ENCODE measurements at places on chromosomes 5 and 9.

- DNase-seq, result no peak
These were observed 20.4 kb downstream of the TENT4A start for GRCh38 chr5:6733411-6734242.

DNA sequence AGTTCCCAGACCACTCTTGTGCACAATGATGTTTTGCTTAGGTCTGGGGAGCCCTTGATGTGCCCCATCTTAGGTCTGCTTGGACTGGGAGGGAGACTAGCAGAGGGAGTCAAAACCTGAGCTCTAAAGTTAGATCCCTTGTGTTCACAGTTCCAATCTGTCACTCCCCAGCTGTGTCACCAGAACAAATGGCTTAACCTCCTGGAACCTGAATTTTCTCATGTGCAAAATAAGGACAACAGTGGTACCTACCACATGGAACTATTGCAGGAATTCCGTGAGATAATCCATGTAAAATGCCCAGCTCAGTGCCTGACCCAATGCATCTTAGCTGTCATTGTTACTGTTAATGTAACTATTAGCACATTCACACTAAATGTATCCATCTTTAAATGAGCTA lies 45.5 kb downstream of the GALNT10 start:
- no peak for DNase-seq

DNA sequence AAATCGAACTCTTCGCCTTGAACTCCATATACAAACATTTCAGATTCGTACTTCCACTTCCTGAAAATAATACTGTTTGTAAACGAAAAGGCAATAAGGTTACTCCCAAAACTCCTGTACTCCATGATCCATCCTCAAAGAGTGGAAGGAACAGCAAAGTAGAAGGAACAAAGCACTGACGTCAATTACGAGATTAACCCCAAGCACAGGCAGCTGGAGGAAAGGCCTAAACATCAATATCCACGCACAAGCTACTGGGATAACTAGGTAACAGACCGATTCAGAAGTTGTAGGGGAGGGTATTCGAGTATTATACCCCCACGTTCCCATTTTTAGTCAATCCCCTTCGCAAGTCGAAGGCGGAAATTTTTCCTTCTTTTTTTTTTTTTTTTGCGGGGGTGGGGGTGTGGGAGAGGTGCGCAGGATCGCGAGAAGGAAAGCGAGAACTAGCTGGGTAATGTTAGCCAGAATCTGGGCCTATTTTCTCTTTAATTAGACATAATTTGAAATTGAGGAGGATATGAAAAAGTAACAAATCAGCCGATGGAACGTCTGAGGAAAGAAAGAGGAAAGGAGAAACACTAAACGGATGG lies 909 bp downstream of the AFF4 start:
- DNase-seq, result peak; percentile 55

- peak; percentile 30 for DNase-seq
These were observed 11.2 kb downstream of the DNAJB5 start for GRCh38 chr9:35000535-35001284.

GRCh38 chr5:154583671-154584177 lies 105.7 kb upstream of the HAND1 start:
- no peak for DNase-seq

GRCh38 chr9:93223260-93224180 lies 39.6 kb downstream of the WNK2 start:
- no peak for DNase-seq

DNA sequence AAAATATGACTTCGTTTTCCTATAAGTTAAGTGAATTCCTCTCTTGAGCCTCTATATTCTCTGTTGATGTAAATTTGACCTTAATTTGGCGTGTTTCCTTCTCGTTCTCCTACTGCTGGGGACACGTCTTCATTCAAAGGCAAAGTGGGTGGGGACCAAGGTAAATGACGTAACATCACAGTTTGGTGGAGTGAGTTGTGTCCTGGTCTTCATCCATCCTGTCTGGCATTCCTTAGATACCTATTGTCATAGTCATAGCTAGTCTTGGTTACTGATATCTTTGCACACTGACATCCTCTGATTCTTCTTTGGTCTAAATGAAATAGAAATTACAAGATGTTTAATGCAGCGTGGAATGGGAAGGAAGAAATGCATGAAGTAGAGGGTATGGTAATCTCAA lies 108.5 kb downstream of the NNT start:
- no peak for DNase-seq

GRCh38 chr9:124054582-124055227 lies 43.1 kb downstream of the LHX2 start:
- peak; percentile 58 for DNase-seq

- DNase-seq, result no peak
These were observed 166.4 kb upstream of the PIK3R1 start for GRCh38 chr5:68049053-68049713.

- no peak for DNase-seq
These were observed 25.4 kb downstream of the CTNND2 start for GRCh38 chr5:11878814-11879213.

- no peak for DNase-seq
These were observed 108.8 kb downstream of the PDE8B start for GRCh38 chr5:77319117-77319804.

DNA sequence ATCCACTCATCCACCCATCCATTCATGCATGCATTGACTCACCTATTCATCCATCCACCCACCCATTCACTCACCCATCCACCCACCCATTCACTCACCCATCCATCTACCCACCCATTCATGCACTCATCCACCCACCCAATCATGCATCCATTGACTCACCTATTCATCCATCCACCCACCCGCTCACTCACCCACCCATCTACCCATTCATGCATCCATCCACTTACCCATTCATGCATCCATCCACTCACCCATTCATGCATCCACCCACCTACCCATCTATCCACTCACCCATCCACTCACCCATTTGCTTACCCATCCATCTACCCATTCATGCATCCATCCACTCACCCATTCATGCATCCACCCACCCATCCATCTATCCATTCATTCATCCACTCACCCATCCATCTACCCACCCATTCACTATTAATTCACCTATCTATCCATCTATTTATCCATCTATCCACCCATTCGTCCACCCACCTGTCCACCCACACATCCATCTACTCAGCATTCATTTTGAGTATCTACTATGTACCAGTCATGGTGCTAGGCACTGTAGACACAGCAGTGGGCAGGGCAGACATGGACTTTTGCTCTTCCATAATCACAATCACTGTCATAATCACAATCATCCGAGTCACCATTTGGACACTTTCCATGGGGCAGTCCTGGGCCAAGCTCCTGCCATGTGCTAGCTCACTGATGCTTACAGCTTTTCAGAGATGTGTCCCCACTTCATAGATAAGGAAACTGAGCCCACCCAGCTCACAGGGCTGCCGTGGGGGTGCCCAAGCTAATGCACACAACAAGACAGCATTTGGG lies 34.4 kb downstream of the HMCN2 start:
- no peak for DNase-seq

GRCh38 chr5:138038826-138039225 lies 5.9 kb upstream of the FAM13B start:
- DNase-seq, result no peak

DNA sequence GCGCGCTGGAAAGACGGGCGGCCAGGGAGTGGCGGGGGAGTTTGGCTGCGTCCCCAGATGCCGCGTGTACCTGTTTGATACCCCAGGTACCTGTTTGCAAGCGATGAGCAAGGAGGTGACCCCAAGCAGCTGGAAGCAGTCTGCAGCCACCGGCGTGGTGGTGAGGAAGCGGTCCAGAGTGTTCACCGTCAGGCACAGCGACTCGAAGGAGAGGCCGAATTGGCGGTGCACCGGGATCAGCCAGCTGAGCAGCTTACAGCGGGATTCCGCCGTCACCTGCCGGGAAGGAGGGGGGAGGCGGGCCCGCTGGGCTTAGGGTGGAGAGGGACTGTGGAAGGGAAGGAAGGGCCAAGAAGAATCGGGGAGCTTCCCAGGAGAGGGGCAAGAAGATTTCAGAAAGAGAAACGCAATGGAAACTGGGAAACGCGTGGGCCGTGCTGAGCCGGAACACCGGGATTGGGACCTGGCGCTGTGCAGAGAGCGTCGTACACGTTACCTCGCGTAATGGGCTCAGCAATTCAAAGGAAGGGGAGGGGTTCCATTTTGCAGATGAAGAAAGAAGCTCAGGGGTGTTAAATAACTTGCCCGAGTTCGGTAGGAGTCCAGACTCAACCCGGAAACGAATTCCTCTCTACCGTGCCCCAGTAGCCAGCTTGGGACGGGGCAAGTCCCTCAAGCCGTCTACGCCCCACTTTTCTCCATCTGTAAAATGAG lies 980 bp downstream of the CCNO start:
- DNase-seq, result peak; percentile 84

- no peak for DNase-seq
These were observed 10.0 kb upstream of the ATG10 start for GRCh38 chr5:81961651-81962440.

GRCh38 chr5:127564002-127564769 lies 46.7 kb downstream of the PRRC1 start:
- DNase-seq, result peak; percentile 71

DNA sequence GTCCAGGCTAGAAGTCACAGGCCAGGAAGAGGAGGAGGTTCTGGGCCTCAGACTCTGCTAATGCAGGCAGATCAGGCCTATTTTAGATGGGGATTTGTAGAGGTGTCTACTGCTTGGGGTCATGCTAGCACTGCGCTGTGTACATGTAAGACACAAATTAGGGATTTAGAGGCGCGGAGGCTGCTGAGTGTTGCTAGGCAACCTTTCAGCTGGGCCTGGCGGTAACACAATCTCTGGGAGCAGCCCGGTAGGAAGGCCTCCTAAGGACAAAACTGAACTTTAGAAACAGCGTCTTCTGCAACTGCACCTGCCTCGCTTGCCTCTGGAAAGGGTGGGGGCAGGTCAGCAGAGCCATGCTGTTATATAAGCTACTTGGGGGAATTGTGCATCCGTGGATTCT lies 147.9 kb downstream of the MACROH2A1 start:
- peak; percentile 11 for DNase-seq

DNA sequence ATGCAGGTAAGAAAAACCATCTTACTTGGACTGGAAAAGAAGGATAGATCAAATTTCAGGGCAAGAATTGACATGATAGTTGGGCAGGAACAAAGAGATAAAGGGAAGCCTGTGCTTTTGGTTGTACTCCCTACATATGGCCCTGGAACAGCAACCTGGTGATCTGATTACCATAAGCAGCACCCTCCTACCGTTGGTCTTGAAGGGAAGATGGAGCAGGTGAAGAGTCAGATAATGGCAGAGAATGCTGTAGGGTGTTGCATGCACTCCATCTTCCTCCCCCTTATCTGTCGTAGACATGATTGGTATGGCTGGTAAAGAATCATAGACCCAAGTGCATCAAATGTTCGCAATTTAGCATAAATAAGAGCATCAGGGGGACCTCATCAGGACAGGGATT lies 4.7 kb downstream of the IRGM start:
- no peak for DNase-seq

DNA sequence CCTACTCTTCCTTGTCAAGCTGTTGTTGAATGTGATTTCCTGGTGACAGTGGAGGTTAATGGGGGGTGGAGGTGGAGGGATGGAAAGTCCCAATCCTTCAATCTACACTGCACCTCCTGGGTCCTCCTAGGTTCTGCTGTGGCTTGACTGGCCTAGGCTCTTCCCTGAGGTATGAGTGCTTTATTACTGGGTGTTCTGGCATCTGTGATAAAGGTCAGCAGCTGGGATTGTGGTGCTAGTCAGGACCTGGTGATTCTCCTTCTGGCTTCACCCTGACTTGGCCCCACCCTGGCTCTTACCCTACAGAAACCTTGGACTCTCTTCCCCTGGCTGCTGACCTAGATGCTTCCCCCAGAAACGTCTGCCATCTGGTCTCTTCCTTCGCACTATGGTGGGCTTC lies 194.3 kb downstream of the ARHGEF28 start:
- DNase-seq, result no peak

Data from endodermal cell (in vitro differentiated cells).